Gastroesophageal sphincter (tissue), 4 donors: ENCODE measurements at places on chromosomes 16 and 17. TPM values are rescaled to one million over a fixed set of nuclear protein-coding genes. Genes with fewer than 3 reads are reported as not detected.

- no peaks in the 10 kb centered on the region for H3K4me1 ChIP-seq
- H3K27me3 ChIP-seq = no peaks in the 10 kb centered on the region
- no peaks in the 10 kb centered on the region for H3K36me3 ChIP-seq
- peak overlapping the region; percentile 2 for H3K27ac ChIP-seq
- ATAC-seq = no peak
Measured at GRCh38 chr16:70588565-70588964, 57.8 kb upstream of the IL34 start.

Gene HSD17B1
- total RNA-seq = 0.45 TPM

DNA sequence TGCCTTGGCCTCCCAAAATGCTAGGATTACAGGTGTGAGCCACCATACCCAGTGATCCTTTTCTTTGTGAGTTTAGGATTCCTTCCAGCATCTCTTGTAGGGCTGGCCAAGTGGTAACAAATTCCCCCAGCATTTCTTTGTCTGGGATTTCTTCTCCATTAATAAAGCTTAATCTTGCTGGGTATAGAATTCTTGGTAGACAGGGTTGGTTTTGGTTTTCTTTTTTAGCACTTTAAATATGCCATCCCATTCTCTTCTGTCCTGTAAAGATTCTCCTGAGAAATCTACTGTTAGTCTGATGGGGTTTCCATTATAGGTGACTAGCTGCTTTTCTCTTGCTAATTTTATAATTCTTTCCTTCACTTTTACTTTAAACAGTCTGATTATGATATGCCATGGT, 173.0 kb upstream of the TOM1L1 start:
- no peak for ATAC-seq
- H3K4me3 ChIP-seq = no peak overlapping the region
- H3K27me3 ChIP-seq = no peaks in the 10 kb centered on the region
- no peaks in the 10 kb centered on the region for H3K4me1 ChIP-seq
- no peak overlapping the region for H3K27ac ChIP-seq
- H3K36me3 ChIP-seq = no peaks in the 10 kb centered on the region

Gene HCRT
- not detected for total RNA-seq

DNA sequence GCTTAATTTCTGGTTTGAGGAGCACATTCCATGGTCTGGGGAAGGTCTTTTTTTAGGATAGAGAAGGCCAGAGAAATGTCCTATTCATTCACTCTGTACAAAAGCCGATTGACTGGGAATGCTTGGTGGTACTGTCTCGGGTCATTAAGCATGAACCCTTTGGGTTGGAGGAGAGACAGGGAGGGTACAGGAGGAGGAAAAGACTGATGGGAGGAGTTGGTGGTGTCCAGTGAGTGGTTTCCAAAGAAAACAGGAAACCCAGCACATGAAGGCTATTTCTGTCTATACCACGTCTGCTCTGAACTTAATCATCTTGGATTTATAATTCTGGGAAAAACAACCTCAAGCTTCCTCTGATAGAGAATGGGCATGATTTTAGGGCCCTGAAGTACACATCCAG, 111.9 kb downstream of the XYLT1 start:
- peak overlapping the region; percentile 61 for H3K27ac ChIP-seq
- no peak overlapping the region for H3K4me3 ChIP-seq
- no peak for ATAC-seq
- H3K4me1 ChIP-seq = peaks cover 9% of the 10 kb centered on the region
- H3K36me3 ChIP-seq = peaks cover 8% of the 10 kb centered on the region

Gene PPP1R27
- total RNA-seq = not detected

DNA sequence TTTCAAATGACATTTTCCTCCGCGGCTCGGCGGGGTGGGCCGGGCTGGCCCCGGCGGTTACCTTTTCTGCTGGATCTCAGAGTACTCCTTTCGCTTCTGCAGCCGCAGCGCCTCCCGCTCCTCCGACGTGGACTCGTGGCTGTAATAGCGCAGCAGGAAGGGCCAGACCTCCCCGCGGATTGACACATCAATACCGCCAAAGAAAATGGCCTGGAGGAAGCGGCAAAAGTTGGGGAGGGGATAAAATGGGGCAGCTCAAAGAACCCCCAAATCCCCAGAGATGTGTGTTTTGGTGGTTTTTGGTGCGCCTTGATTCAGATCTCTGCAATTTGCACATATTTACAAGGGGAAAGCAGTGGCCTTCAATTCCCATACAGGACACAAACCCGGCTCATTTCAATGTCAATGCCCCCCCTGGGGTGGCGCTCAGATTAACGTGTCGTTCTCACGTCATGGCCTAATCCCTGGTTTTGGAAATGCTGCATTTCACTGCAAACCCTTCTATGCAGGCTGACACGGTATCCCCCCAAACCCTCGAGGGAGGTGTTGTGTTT, 85.9 kb downstream of the TBC1D16 start:
- ATAC-seq = no peak
- H3K27me3 ChIP-seq = no peaks in the 10 kb centered on the region
- H3K36me3 ChIP-seq = no peaks in the 10 kb centered on the region
- H3K27ac ChIP-seq = no peak overlapping the region
- H3K4me3 ChIP-seq = no peak overlapping the region

DNA sequence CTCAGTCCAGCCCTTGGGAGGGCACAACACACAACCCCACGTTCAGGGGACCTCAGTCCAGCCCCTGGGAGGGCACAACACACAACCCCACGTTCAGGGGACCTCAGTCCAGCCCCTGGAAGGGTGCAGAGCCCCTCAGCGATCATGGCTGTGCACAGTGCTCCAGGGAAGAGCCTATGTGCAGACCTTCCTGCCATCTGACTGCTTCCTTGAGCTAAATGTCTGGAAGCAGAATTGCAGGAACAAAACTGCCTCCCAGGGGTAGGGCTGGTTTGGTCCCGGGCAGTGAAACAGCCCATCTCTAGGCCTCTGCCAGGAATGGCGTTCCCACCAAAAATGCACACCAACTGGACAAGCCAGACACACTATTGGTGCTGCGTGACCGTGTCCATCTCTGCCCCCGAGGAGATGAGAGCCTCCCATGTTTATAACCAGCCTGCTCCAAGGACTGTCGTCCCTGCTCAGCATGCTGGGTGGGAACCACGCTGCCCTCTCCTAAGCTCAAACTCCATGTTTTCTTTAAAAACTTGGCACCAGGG, 44.0 kb downstream of the ZNF276 start:
- no peaks in the 10 kb centered on the region for H3K36me3 ChIP-seq
- H3K27me3 ChIP-seq = no peaks in the 10 kb centered on the region
- H3K4me1 ChIP-seq = no peaks in the 10 kb centered on the region
- no peak for ATAC-seq

DNA sequence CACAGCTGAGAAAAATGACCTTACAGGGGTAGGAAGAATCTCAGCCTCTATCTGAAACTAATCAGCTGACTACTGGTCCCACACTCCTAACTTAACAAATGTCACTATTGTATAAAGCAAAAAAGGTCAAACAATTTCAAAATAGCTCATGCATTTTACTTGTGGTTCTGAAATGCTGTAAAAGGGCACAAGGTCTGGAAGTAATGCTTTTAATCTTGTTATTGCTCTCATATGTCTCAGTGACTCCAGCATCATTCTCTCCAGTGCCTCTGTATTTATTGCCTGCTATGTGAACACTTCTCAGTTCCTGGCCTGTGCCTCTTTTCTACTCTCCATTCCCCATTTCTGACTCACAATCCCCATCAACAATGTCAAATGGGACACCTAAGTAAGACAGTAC, 937.7 kb downstream of the CDH11 start:
- no peaks in the 10 kb centered on the region for H3K4me1 ChIP-seq
- H3K4me3 ChIP-seq = no peak overlapping the region
- ATAC-seq = no peak
- H3K27ac ChIP-seq = no peak overlapping the region

DNA sequence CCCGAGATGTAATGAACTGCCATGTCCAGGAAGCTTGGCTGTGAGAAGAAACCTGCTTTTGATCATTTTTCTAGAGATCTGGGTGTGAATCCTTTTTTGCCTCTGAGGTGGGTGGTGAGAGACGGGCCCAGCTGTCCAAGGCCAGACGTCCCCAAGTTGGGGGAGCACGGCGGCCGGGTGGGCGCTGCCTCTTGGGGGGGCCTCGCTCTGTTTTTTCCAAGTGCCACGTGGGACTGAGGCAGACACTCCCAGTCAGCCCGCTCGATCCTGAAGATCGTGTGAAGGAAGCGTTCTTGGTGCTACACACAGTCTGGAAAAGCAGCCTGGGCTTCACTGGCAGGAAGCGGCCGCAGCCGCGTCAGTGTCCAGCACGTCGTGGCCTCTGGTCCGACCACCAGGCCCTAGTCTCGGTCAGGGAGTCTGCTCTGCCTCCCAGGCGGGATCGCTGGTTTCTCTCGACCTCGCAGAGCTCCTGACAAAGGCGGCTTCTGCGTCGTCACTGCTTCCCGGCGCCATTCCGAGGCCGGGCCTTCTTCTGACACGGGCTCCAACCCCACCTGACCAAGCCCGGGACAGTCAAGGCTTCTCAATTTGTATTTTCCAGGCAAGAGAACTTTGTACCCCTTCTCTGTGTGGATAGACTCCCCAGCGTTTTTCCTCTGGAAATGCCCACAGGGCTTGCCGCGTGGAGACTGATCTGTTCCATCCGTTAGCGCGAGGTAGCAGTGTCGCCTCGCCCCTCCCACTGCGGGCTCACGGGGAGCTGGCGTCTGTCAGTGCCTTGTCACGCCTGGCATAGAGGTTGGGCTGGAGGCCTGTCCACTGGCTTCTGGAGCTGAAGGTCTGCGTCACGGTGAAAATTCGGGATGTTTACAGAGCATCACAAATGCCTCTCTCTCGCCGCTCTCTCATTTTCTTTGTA, 12.4 kb downstream of the PRSS27 start:
- no peaks in the 10 kb centered on the region for H3K4me1 ChIP-seq
- H3K27ac ChIP-seq = no peak overlapping the region
- no peak overlapping the region for H3K4me3 ChIP-seq

DNA sequence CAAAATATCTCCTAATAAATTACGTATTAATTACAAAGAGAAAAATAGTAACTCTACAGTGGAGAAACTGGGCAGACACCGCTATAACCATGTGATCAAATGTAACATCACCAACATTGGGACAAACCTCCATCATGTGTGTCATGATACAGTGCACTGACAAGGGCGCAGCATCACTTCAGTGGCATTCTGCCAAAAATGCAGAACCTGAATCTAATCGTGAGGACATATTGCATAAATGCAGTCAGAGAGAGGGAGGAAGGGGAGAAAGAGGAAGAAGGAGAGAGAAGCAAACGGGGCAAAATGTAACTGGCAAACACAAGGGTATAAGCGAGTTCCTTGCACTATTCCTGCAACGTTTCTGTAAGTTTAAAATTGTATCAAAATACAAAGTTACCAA, 74.2 kb upstream of the MARCHF10 start:
- no peak overlapping the region for H3K4me3 ChIP-seq
- H3K4me1 ChIP-seq = no peaks in the 10 kb centered on the region
- no peaks in the 10 kb centered on the region for H3K27me3 ChIP-seq
- no peak for ATAC-seq

DNA sequence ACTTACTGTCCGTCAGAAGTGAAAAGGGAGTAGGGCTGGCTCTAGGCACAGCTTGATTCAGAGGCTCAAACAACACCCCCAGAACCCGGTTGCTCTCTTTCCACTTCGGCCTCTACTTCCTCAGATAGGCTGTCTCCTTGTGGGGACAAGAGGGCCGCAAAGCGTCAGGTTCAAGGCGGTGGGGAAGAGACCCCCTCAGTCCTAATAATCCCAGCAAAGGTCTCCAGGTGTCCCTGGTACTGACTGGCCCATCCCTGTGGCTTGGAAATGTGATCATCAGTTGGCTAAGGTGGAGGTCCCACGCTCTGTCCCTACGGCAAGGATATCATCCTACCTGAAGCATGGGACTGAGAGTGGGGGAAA, 26.0 kb downstream of the NGFR start:
- no peak for ATAC-seq
- peak overlapping the region; percentile 14 for H3K27ac ChIP-seq
- H3K4me3 ChIP-seq = no peak overlapping the region
- H3K27me3 ChIP-seq = peaks cover under 1% of the 10 kb centered on the region
- H3K36me3 ChIP-seq = no peaks in the 10 kb centered on the region
- H3K4me1 ChIP-seq = no peaks in the 10 kb centered on the region

DNA sequence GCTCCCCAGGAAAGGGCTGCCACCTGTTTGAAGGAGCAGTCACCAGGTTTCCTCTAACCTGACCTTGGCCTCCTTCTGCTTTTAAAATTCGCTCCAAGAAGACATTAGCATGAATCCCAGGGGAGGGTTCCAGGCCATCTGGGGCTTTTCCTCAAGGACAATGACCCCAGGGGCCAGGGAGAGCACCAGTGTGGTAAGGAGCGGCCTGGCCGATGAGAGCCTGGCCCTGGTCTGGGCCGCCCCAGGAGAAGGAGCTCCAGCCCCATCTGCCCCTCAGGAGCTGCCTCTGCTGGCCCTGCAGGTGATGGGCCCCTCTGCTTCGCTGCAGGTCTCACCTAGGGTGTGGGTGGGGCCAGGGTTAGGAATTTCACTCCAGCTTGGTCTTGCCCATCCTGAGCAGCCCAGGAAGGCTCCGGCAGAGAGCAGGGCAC, 209.2 kb upstream of the TNRC6C start:
- H3K4me3 ChIP-seq = no peak overlapping the region
- no peak for ATAC-seq
- H3K27me3 ChIP-seq = no peaks in the 10 kb centered on the region
- no peak overlapping the region for H3K27ac ChIP-seq
- no peaks in the 10 kb centered on the region for H3K4me1 ChIP-seq
- no peaks in the 10 kb centered on the region for H3K36me3 ChIP-seq

DNA sequence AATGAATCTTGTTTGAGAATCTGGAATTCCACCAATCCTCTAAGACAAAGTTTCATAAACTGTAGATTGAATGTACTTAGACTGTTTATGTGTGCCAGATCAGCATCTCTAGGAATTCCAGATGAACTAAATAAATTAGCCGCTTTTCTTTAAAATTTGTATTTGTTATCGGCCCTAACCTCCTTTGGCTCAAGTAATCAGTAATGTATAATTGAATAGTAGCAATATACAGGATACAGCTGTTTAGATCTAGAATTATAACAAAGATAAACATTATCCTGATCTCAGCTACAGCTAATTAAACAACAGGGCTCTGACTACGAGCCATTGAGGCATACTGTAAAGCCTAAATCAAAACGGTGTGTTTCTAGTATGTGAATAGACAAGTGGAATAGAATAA, 120.3 kb downstream of the CYB561 start:
- H3K4me1 ChIP-seq = peaks cover 25% of the 10 kb centered on the region
- no peaks in the 10 kb centered on the region for H3K27me3 ChIP-seq
- H3K27ac ChIP-seq = no peak overlapping the region
- ATAC-seq = no peak

Gene FAM171A2
- 0.50 TPM for total RNA-seq

Gene UMOD
- not detected for total RNA-seq

DNA sequence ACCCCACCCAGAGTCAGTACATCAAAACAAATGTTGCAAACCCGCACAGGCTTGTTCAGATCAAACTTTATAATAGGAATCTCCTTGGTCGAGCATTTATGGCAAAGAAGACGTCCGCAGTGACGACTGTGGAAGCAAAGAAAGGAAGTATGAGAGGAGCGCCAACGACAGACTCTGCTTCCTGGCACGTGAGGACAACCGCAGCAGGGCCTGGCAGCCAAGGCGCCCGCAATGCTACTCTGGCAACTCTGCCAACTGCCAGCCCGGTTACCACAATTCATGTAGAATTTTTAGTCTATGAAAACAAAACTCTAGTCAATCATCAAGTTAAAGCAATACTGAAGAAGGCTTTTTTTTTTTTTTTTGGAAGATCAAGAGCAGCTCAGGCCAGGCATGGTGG, 24.8 kb downstream of the CYB5D2 start:
- no peaks in the 10 kb centered on the region for H3K4me1 ChIP-seq
- no peak overlapping the region for H3K27ac ChIP-seq
- no peak for ATAC-seq
- H3K27me3 ChIP-seq = no peaks in the 10 kb centered on the region
- no peak overlapping the region for H3K4me3 ChIP-seq
- H3K36me3 ChIP-seq = peaks cover 91% of the 10 kb centered on the region

GRCh38 chr16:51801635-51802034, 650.6 kb upstream of the SALL1 start:
- H3K27me3 ChIP-seq = no peaks in the 10 kb centered on the region
- no peak overlapping the region for H3K27ac ChIP-seq
- H3K36me3 ChIP-seq = no peaks in the 10 kb centered on the region
- no peaks in the 10 kb centered on the region for H3K4me1 ChIP-seq

Gene SLC16A13
- 0.72 TPM for total RNA-seq
